Peyer's patch (tissue), 4 donors: ENCODE measurements at places on chromosomes 5 and 9. TPM values are rescaled to one million over a fixed set of nuclear protein-coding genes. Genes with fewer than 3 reads are reported as not detected.

The ZDHHC11 gene
- 38.7 TPM for total RNA-seq

The NME5 gene
- not detected for total RNA-seq

The NACC2 gene
- 24.3 TPM for total RNA-seq

The ZDHHC11B gene
- 46.0 TPM for total RNA-seq

The DRD1 gene
- total RNA-seq = not detected

The SPAAR gene
- 17.3 TPM for total RNA-seq

The PPP3R2 gene
- not detected for total RNA-seq

- H3K4me3 ChIP-seq = no peak overlapping the region
- no peaks in the 10 kb centered on the region for H3K27me3 ChIP-seq
- no peak for DNase-seq
- no peak overlapping the region for H3K27ac ChIP-seq
Observed at GRCh38 chr5:54553659-54554207, 36.2 kb downstream of the SNX18 start.

DNA sequence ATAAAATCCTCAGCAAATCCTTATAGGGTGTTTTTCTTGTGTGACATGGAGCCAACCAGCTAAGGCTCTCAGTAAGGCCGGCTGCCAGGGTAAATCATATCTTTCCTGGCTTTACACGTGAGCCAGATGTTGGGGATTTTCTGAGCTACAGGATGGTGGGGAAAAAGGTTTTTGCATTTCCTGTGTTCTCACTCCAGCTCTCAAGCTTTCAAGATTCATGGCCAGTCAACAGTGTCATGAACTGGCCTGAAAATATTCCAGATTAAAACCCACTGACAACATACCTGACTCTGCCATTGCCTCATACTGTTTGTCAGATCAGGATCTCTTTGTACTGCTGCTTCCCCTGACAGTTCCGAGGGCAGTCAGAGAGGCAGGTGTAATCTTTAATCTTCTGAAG lies 306.9 kb downstream of the GLIS3 start:
- DNase-seq = no peak
- H3K4me3 ChIP-seq = no peak overlapping the region
- no peaks in the 10 kb centered on the region for H3K27me3 ChIP-seq
- H3K4me1 ChIP-seq = no peaks in the 10 kb centered on the region

GRCh38 chr9:107905308-107906020 lies 415.9 kb upstream of the KLF4 start:
- no peaks in the 10 kb centered on the region for H3K36me3 ChIP-seq
- no peak for DNase-seq
- no peaks in the 10 kb centered on the region for H3K27me3 ChIP-seq
- no peaks in the 10 kb centered on the region for H3K4me1 ChIP-seq

- H3K27me3 ChIP-seq = no peaks in the 10 kb centered on the region
- H3K4me3 ChIP-seq = no peak overlapping the region
- H3K4me1 ChIP-seq = no peaks in the 10 kb centered on the region
- no peaks in the 10 kb centered on the region for H3K36me3 ChIP-seq
Observed at GRCh38 chr5:173235499-173236394, 741 bp upstream of the NKX2-5 start.

GRCh38 chr9:36803961-36804360 lies 230.1 kb downstream of the PAX5 start:
- H3K4me1 ChIP-seq = no peaks in the 10 kb centered on the region
- no peak overlapping the region for H3K4me3 ChIP-seq
- no peaks in the 10 kb centered on the region for H3K27me3 ChIP-seq
- H3K36me3 ChIP-seq = no peaks in the 10 kb centered on the region
- DNase-seq = no peak

DNA sequence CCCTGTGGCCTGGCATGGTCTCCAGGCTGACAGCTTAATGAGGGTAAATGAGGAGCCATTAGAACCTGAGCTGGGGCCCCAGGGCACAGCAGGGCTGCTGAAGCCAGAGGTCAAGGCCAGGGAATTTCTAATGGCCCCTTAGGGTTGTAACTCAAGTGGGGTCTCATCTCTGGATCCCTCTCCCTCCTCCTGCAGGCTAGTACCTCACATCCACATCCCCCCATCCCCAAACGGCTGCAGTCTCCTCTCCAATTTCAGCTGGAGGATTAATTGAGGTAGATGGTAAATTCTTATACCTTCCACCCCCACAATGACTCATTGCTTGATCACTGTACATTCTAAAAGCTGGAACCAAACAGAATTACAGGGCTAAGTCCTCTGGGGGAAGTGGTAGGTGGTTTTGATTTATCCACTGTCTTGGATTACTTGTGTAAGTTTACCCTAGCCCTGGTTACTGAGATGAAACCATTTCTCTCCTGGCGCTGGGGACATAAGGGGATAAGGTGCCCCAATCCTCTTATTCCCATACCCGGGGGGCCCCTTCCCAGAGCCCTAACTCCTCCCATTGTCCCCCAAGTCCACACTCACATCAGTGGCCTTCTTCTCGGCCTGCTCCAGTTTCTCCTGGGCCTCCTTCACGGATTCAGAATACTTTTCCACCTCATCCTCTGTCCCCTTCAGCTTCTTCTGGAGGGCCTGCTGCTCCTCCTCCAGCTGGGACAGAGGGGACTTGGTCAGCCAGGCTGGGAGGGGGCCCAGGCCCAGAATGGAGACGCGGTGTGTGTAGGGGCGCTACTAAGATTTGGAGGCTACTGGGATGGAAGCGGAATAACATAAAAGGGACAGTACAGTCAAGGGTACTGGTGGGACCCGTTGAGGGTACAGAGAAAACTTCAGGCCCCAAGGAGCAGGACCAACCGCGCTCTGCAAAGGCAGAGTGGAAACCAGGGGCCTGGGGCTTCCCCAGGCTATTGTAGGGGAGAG lies 875 bp downstream of the TPM2 start:
- no peaks in the 10 kb centered on the region for H3K27me3 ChIP-seq
- peak overlapping the region; percentile 89 for H3K27ac ChIP-seq
- H3K4me3 ChIP-seq = peak overlapping the region; percentile 69
- no peak for DNase-seq
- H3K4me1 ChIP-seq = peaks cover 23% of the 10 kb centered on the region

GRCh38 chr5:1881731-1882336 lies 891 bp downstream of the IRX4 start:
- DNase-seq = no peak
- H3K36me3 ChIP-seq = no peaks in the 10 kb centered on the region
- H3K27me3 ChIP-seq = peaks cover 82% of the 10 kb centered on the region
- H3K27ac ChIP-seq = no peak overlapping the region
- no peaks in the 10 kb centered on the region for H3K4me1 ChIP-seq
